ENCODE measurements at places on chromosomes 2 and 18.

DNA sequence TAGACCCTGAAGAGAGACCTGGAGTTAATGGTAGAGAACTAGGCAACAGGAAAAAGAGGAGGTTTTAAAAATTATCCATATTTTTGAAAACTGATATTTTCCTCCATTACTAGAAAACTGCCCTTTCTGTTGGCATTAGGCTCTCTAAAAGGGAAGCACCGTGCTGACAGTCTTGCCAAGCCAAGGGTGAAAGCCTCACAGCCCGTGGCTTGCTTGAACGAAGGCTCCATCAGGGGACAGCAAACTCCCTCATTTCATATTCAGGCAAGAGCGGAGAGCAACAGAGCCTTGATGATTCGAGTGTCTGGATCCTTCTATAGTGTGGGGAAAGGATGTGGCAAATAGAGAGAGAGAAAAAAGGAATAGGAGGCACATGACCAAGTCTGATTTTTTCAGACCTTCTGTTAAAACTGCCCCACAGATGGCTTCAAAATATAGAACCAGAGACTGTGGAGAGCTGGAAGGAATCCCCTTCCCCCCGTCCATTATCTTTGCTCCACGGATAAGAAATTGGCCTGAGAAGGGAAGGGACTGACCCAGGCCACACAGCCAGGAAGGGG is 67.0 kb downstream of the CACNB4 start:
- no peak for DNase-seq

- DNase-seq: peak; percentile 32
Observed at GRCh38 chr2:12451726-12452125, 265.0 kb upstream of the TRIB2 start.

DNA sequence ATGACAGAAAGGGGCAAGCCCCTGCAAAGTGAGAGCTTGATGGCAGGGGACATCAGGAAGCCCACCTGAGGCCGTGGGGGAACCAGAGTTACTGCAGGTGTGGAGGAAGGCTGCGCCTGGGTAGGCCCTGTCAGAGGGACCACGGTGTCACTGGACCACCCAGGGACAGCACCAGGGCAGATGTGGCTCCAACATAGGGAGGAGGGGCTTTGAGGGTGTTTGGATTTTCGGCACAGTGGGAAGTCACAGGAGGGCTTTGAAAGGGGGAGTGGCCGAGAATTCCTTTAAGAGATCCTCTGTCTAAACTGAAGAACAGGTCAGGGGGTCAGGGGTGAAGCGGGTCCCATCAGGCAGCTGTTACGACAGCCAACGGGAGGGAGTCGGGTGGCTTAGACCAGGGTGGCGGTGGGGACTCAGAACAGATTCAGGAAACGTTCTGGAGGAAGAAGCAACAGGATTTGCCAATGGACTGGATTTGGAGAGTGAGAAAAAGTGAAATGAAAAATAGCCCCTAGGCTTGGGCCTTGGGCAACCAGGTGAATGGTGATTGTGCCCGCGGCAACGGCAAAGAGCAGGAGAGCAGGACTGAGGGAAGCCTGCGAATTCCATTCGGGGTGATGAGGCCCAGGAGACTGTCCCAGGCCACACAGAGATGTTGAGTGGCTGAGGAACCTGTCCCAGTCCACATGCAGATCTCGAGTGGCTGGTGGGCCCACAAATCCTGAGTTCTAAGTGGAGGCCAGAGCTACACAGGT is 166.1 kb downstream of the LAMA1 start:
- no peak for DNase-seq

- peak; percentile 57 for DNase-seq
Observed at GRCh38 chr2:18425210-18425703, 135.2 kb downstream of the RDH14 start.

DNA sequence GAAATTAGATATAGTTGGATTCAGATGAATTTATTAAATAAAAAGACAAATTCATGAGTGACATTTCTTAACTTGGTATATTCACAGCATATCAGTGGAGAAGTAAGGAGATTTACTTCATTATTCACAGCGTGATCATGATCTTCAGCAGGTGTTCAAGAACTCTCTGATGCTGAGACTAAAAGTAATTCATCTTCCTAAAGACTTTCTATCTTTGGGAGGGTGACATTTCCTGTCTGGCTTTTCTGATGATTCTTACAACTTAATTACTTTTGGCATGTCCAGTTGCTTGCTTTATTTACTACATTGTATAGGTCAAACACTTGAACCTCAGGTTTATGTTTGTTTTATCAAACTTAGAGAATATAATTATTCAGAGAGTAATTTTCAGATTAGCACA is 224.6 kb downstream of the PLCL1 start:
- no peak for DNase-seq

DNA sequence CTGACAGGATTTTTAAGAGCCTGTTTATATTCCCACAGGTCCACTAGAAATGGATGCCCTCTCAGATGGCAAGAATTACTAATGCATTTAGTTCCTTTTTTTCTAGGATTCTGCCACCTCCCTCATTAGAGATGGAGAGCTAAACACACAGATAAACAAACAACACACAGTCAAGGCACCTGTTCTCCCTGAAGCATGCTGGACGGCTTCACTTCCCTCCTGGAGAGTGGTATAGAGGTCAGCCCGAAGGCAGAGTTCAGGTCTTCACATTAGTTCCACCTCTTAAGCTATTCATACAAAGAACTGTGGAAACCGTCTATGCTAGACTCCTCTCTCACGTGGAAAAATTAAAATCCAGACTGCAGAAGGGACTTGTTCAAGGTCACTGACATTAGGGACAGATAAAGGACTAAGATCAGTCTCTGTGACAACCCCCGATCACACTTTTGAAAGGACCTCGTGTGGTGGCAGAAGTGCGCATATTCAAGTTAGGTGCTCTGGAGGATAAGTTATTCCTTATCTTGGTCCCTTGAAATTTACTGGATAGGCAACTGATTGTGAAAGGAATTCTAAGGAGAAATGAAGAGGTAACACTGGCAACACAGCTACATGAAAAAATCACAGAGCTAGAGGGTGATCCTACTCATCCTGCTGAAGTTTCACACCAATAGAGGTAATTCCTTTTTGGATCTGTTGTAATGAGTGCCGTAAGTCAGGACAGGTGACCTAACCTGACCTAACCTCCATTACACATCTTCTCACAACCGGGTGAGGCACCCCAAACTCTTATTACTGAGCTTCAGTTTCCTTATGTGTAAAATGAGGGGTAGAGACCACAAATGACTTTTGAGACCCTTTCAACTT is 75.1 kb downstream of the SPRED2 start:
- DNase-seq: no peak

GRCh38 chr2:10139536-10139935 is 17.0 kb downstream of the RRM2 start:
- DNase-seq: no peak

DNA sequence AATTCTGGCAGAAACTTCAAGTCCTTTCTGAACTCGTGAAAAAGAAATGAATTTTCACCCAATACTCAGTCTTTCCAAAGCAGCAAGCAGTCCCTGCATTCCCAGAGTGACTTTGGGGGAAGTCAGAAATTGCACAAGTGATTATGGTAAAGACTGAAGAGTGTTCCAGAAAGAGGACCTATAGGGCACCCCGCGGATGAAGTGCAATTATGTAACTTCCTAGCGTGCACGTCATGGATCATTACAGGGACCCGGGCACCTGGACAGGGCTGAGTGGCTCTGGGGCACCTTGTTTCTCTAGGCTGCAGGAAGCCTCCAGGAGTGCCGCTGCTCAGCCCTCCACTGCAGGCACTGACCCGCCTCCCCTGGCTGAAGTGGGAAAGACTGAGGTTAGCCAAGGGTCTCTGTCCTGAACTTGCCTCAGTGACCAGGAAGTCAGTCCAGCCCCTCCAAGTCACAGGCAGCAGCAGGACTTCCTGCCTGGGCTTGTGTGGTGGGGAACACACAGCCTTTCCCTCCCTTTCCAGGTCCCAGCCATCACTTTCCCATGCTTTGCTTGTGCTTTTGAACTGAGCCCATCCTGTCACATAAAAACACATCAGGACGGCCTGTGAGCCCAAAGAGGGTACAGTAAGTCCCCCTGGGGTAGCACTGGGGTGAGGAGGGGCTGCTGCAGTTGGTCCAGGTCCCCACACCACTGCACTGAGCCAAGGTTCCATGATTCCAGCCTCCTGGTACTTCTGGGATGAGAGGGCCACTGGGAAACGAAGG is 19.8 kb downstream of the TMEM185B start:
- peak; percentile 16 for DNase-seq

GRCh38 chr2:143334837-143335236 is 205.6 kb downstream of the ARHGAP15 start:
- DNase-seq: no peak

GRCh38 chr2:177179227-177179626 is 33.4 kb upstream of the HNRNPA3 start:
- DNase-seq: no peak

All from fibroblast of the aortic adventitia (primary cell).